Natural killer cell (primary cell): ENCODE measurements at places on chromosomes 11 and 22. TPM values are rescaled to one million over a fixed set of nuclear protein-coding genes. Genes with fewer than 3 reads are reported as not detected.

DNA sequence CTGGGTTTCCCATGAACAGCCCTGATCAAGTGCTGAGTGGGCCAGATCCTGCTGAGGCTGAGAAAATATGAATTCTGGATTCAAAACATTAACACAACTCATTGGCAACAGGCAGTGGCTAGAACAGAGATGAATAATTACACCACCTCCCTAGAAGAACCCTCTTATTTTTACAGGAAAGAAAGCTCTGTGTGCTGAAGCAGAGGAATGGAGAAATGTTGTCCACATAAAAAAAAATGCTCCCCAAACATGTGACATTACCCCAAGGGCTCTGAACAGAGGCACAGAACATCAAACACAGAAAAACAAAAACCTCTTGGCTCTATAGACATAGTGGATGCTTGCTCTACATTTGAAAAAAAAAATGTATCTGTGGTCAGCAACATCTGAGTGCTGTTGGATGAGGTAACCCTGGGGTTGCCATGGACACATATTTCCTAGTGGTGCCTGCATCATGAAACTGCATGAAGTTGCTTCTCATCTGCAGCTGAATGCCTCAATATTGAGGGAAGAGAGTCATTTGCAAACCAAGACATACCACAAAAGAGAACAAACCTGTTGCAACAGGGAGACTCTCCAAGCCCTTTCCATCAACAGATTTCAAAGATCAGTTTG, 98.8 kb downstream of the SNX19 start:
- no peak for DNase-seq

DNA sequence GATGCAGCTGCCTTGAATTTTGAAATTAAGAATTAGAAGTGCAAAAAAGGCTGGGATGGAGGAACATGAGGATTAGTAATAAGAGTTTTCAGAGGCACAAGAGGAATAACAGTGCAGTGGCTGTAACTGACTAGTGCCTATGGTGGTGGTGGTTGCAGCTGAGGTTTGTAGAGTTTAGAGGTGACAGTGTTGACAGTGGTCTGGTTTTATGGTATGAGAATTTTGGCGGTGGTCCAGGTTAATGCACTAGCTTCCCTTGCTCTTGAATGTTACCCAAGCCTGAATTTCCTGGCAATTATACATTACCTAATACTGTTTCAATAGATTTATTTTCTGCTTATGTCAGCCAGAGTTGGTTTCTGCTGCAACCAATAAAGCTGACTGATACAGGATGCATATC, 112.8 kb upstream of the C11orf87 start:
- DNase-seq, result no peak

Gene SHISAL1
- total RNA-seq, result not detected

GRCh38 chr11:65065851-65066250, 7.5 kb upstream of the NAALADL1 start:
- no peak for DNase-seq
